ENCODE measurements at places on chromosomes 3 and 15.

DNA sequence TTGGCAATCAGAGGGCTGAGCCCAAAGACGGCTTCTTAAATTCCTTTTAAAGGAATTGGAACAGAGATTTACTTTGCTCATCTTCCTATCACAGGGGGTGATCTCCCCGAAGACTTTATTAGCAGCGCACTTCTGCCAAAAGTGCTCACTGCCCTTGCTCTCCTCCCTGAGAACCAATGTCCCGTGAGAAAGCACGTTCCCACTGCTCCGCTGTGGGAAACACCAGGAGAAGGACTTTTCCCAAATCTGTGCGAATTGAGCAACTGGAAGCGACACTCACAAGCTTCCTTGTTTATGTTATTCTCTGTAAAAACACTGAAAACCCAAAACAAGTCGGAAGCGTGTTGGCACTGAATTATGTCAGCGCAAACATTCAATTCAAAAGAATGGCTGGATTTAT lies 670.8 kb upstream of the NR2F2 start:
- DNase-seq: no peak

GRCh38 chr3:46699676-46700523 lies 1.3 kb upstream of the TMIE start:
- DNase-seq: no peak

DNA sequence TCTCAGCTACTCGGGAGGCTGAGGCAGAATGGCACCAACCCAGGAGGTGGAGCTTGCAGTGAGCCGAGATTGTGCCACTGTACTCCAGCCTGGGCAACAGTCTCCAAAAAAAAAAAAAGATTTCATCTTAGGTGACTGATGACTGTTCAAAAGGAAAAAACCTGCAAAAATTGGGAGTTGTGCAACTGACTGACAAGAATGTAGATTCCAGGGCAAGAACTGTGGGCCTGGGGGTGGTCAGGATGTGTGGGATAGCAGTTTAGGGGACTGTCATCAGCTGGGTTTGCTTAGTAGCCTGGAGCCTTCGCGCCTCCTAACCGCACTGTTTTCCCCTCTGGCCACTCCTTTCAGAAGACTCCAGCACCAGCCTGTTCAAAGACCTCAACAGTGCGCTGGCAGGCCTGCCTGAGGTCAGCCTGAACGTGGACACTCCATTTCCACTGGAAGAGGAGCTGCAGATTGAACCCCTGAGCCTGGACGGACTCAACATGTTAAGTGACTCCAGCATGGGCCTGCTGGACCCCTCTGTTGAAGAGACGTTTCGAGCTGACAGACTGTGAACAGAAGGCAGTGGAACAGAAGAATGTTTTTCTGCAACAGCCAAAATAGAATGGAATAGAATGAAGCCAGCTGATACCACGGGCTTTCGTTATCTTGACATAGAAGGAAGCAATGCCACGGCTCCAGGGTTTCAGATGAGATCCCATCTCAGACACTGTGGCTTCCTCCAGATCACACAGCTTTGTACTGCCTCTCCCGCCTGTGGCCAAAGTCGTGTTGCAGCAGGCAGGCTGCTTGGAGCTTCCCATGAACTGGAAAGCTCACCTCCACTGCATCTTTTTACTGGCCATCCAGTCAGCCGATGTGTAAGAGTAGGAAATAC lies 75.3 kb upstream of the BLM start:
- DNase-seq: no peak

GRCh38 chr3:26838026-26838425 lies 215.5 kb downstream of the LRRC3B start:
- no peak for DNase-seq

GRCh38 chr3:194389269-194389668 lies 9.8 kb downstream of the GP5 start:
- no peak for DNase-seq

- no peak for DNase-seq
These were observed 312.5 kb downstream of the C3orf38 start for GRCh38 chr3:88462230-88462629.

DNA sequence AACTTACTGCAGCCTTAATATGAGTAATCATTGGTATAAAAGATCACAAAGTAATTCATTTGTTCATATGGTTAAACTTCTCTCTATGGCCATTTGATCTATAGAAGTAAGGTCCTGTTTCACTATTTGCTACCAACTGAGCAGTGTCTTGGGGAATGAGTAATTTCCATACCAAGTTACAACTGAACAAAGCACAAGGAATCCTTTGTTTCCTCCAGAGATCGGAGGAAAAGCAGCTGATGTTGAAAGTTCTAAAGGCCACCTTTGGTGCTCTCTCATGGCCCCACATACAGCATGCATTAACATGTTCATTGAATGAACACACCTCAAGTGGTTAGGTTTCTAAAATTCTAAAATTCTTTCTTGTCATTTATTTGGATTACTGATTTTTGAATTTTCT lies 7.1 kb upstream of the CNTN3 start:
- DNase-seq: no peak

DNA sequence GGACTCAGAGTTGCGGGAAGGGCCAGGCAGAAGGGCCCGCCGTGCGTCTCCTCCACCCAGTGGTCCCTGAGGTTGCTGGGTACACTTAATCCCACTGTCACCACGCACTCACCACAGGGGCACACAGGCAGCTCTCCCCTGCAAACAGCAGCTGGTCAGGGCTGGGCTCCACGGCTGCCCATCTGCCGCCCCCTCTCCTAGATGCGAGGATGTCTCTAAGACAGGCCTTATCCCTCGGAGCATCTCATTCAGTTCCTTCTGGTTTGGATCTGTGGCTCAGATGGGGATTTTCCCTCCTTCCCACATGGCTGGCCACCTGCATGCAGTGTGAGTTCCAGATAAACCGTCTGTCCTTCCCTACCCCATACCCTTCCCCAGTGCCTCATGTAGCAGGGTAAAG lies 26.3 kb downstream of the MRPS11 start:
- no peak for DNase-seq

- no peak for DNase-seq
These were observed 64.4 kb upstream of the SNRPA1 start for GRCh38 chr15:101359365-101359947.

DNA sequence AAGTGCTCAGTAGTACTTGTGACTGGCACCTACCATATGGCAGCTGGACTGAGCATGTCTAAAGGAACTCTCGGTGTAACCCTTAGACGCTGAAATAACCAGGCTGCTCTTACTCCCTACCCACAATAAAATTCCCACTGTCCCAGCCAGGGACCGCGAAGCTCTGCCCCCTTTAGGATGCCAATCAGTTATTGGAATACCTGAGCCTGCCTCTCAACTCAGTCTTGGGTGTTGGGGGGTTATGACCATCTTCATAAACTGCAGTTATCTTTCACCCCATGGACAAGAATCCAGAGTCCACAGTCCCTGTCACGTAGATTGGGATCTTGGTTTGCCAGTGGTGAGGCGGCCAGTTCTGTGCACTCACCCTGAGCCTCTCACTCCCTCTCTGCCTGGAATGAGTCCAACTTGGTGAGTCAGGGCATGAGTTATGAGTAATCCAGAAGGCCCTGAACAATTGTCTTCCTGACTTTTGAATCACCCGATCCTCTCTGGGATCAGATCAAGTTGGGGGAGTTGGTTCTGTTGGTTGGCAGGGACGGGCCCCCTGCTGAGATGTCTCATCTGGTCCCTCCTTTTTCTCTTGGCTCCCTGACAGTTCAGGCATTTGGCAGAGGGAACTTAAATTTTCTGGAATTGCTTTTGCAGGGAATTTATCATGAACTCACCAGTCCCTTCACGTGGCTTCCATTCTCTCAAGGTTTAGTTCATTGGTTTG lies 120.1 kb upstream of the UBE2E1 start:
- DNase-seq: no peak

DNA sequence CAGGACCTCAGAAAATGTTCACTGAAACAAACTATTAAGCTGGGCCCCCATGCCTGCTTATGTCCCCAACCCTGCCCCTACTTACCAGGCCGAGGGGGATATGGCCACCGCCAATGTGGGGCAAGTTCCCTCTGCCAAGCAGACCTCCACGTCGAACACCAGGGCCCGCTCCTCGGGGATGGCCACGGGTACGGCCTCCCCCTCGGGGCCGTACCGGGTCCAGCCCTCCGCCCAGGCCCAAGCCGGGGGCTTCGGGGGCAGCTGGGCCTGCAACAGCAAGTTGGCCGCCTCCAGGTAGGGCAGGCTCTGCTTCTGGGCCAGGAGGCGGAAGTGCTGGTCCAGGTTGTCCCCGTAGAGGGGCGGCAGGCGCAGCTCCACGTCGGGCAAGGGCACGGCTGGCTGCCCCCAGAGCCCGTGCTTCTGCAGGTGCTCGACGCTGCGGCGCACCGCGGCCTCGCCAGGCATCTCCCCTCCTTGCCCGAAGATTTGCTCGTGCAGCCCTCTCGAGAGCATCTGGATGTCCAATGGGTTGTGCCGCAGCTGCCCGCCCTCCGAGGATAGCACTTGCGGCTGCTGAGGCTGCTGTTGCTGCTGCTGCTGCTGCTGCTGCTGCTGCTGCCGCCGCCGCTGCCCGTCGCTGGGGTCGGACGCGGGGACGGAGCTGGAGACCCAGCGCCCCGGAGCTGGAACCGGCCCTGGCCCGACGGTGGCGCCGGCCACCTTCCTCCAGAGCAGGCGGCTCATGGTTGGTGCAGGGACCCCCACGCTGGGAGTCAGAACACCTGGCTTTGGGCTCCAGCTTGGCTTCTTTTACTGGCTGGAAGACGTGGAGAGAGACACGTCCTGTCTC lies 1.4 kb downstream of the POLG start:
- DNase-seq: no peak

- DNase-seq: no peak
These were observed 43.1 kb downstream of the FSTL1 start for GRCh38 chr3:120407508-120408287.

- DNase-seq: no peak
These were observed 17.9 kb downstream of the SHF start for GRCh38 chr15:45169608-45170480.

GRCh38 chr15:60994963-60995475 lies 234.1 kb downstream of the RORA start:
- no peak for DNase-seq

GRCh38 chr3:1092061-1092460 lies 763 bp upstream of the CNTN6 start:
- no peak for DNase-seq

- DNase-seq: no peak
These were observed 1272.9 kb downstream of the ROBO1 start for GRCh38 chr3:78494851-78495250.

- DNase-seq: peak; percentile 40
These were observed 15.3 kb upstream of the IREB2 start for GRCh38 chr15:78422571-78423340.

GRCh38 chr15:74203914-74204431 lies 1.4 kb upstream of the STRA6 start:
- no peak for DNase-seq

DNA sequence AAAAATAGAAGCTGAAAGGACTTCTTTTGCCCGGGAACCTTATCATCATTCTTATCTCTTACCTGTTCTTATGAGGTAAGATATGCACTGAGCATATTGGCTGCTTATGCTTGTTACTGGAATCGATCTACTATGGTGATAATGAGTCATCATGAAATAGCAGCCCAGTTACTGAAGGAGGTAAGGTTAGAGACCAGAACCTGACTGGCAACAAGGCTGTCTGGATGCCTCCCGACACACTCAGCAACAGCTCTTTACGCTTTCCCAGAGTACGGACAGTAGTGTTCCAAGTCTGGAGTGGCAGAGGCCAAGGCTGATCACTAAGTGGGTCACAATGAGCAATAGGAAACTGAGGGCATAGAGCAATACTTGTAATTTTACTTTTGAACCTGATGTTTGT lies 314.1 kb downstream of the NLGN1 start:
- DNase-seq: no peak

- no peak for DNase-seq
These were observed 199.2 kb downstream of the BCHE start for GRCh38 chr3:165638034-165638433.

GRCh38 chr3:158703566-158703965 lies 28.7 kb downstream of the RARRES1 start:
- no peak for DNase-seq

DNA sequence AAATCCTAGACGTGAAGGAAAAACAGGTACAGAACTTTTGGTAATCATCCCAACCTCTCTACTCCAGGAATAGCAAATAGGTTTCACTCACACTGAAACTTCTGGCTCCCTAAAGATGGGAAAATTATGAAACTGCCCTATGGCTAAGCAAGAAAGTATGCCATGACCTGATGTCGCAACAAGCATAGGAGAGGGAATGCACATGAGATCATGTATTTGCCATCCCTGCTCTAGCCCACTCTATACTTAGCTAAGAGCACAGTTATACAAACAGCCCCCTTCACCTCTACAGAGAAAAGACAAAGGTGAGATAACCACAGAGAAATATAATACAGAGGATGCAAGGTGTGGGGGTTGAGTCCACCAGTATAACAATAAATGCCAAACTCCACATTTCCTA lies 102.7 kb downstream of the TBC1D5 start:
- no peak for DNase-seq

DNA sequence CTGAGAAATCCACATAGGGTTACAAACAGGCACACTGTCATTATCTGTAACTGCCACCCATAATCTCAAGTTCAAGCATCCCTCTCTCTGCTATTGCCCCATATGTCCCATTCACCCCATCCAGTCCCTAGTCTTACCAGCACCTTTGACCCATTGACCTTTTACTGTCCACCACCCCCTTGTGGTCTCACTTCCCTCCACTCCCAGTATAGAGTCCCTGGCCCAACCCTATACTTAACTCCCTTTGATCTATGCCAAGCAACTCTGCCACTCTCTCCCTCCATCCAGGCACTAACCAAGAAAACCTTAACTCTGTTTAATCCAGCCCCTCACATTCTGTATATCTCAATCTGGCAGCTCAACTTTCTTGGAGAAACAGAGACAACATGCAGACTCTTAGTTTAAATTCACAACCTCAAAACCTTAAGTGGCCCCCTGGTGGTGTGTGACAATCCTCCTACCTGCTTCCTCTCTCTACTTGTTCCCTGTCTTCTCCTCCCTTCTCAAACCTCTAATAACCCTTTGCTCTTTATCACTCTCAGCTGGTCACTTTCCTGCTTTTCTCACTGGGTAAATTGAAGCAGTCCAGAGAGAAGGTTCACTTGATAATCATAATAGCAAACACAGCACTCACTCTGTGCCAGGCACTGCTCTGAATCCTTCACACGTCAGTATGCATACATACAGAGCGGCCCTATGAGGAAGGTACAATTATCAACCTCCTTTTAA lies 162.7 kb downstream of the STT3B start:
- no peak for DNase-seq

DNA sequence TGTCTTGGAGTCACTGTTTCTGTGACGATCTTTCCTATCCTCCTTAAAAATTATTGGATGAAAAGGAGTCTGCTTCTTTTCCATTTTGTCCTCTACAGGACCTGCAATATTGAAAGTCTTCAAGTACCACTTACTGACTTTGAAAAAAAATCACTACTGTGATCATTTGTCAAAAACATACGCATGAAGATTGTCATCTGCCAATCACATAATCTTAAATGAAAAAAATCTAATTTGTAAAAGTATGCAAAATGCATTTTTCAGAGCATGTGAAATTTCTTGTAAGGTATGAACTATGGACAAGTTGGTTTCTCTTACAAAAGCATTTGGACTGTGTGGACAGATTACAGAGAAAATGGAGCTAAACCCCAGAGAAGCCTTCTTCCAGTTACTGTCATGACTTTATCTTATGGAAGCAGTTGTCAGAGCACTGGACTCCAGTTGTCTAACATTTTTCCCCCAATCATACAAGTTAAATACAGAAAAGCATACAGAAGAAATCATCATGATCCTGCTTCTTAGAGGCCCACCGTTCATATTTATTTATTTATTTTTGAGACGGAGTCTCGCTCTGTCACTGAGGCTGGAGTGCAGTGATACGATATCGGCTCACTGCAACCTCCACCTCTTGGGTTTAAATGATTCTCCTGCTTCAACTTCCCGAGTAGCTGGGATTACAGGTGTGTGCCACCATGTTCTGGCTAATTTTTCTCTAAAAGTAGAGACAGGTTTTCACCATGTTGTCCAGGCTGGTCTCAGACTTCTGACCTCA lies 3.4 kb upstream of the PXK start:
- DNase-seq: no peak
